Activated CD4-positive, alpha-beta T cell treated with anti-CD3 and anti-CD28 coated beads for 1 hour (primary cell): ENCODE measurements at places on chromosomes 5 and 9.
A peak's percentile ranks its signal among the peaks of the same experiment; 100 is the strongest.

DNA sequence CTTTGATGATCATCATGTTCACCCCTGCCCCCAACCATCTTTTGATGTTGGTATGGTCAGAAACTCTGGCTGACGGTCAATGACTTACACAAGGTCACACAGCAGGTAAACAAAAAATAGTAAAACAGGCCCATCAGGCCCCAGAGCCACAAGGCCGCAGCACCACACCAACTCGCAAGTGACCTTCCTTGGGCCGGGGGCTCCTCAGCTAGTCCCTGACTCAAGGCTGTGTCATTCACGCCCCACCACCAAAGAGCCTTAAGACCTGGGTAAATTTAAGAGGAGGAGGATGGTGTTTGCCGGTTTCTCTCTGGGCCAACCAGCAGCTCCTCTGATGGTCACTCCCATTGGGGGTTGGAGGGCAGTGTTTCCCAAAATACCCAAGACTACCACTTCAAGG is 55.8 kb downstream of the PSMB7 start:
- no peak for DNase-seq

- DNase-seq, result peak; percentile 10
Observed at GRCh38 chr5:72611118-72611730, 104.0 kb upstream of the ZNF366 start.

- no peak for DNase-seq
Observed at GRCh38 chr9:115107701-115108100, 10.3 kb downstream of the TNC start.

DNA sequence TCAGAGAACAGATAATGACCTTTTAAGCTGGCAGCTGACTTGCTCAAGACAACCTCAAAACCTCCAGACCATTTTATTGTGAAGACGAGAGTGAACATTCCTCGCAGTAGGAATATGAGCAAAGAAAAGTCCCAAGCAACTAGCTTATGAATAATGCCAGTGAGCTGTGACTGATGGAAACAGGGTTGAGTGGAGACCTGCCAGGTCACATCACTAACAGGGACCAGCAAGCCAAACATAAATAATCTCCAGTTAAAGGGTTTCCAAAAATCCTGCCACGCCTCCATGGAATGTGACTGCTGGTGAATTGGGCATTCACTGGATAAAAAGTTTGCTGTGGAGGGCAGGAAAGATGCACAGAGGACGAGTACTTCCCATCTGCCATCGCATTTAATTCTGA is 185.4 kb downstream of the CRB2 start:
- no peak for DNase-seq

DNA sequence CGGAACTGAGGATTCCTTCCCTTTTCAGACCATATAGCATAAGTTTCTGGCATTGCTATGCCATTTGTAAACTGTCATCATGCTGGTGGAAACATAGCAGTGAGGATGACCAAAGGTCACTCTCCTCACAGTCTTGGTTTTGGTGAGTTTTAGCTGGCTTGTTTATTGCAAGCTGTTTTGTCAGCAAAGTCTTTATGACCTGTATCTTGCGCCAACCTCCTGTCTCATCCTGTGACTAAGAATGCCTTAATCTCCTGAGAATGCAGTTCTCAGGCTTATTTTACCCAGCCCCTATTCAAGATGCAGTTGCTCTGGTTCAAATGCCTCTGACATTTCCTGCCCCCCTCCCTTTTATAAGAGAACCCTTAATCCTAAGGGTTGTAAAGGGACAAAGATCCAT is 26.7 kb upstream of the GRIA1 start:
- no peak for DNase-seq

GRCh38 chr9:1528456-1528855 is 478.3 kb downstream of the DMRT2 start:
- DNase-seq, result no peak

DNA sequence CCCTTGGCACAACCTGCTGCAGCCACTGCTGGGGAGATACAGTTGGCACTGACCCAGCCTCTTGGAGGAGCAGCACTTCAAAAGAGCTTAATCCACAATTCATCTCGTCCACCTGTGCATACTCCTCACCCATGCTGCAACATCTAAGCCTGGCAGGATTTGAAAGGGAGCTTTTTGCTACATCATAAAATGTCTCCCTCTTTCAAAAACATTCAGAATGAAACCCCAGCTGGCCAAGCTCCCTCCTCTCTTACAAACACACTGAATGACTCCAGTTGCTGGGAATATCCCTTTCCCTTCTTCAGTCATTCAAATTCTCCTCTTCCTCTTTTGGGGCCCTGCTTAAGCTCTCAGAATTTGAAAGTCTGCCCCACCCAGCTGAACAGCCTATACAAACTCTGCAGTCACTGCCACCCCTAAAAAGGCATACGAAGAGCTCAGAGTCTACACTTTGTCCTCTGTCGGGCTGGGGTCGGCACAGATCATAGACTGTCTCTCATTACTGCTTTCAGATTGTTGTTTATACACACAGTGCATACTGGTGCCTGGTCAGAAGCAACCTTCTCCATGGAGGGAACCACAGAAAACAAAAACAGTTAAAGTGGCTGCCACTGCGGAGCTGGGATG is 8.8 kb upstream of the C5orf15 start:
- no peak for DNase-seq

- no peak for DNase-seq
Observed at GRCh38 chr5:133385346-133385745, 227.0 kb downstream of the FSTL4 start.

GRCh38 chr5:36664766-36665165 is 58.4 kb downstream of the SLC1A3 start:
- DNase-seq, result no peak

- no peak for DNase-seq
Observed at GRCh38 chr9:18703151-18703900, 229.4 kb downstream of the ADAMTSL1 start.

- no peak for DNase-seq
Observed at GRCh38 chr9:116251366-116251765, 97.8 kb downstream of the PAPPA start.

- DNase-seq, result no peak
Observed at GRCh38 chr9:18585996-18586395, 112.0 kb downstream of the ADAMTSL1 start.

DNA sequence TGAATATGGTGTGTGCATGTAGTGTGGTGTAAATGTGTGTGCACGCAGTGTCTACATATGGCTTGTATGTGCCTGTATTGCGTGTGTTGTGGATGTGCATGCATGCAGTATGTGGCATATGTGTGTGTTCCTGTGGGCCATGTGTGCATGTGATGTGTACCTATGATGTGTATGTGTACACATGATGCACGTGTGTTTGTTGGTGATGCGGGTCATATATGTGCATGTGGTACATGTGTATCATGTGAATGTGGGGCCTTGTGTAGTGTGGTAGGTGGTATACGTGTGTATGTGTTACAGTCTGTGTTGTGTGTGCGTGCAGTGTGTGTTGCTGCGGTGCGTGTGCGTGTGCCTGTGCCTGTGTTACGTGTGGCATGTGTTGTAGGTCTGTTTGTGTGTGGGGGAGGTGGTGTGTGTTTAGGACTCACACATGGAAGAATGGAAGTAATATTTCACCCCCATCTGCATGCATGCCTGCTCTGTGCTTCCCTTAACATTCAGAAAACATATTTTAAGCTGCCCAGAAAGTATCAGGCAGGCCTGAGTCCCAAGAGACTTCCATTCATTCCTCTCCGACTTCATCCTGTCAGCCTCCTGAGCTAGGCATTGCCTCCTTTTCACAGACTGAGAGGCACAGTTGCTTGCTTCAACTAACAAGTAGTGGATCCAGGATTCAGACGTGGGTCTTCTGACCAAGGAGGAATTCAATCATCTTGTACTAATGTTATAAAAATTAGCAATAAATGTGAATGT is 55.4 kb upstream of the RUFY1 start:
- DNase-seq, result no peak

GRCh38 chr5:136064510-136064909 is 35.7 kb downstream of the TGFBI start:
- DNase-seq, result no peak

- no peak for DNase-seq
Observed at GRCh38 chr5:95925378-95925744, 36.3 kb downstream of the ELL2 start.

DNA sequence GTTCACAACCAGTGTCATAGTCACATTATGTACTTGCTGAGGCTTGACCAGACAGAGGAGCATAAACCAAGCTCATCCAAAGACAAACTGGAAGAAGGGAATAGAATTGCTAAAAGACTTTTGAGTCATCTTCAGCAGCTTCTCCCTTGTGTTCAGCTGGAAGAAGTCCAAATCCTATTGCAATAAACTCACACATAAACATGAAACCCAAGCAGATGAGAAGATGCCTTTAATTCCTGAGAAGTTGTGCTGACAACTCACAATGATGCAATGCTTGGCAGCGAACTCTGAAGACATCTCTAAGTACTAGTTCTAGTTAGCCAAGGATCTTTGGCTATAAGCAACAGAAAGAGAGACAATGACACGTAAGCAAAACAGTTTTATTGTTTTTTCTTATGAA is 642.1 kb downstream of the KCTD16 start:
- no peak for DNase-seq

DNA sequence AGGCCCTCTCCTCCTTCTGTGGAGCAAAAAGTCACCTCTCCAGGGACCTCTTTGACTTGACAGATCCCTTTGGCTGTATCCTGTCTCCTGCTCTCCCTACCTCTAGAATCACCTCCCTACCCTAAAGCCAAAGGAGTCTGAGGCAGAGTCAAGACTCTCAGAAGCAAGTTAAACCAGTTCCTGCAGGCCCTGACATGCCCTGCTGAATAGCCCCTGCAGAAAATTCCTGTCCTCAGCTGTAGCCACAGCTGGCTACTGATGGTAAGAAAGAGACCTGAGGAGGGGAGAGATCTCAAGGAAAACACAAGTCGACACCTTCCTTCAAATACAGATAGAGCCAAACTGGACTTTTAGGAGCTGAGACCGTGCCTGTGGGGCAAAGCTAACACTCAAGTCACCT is 23.7 kb upstream of the UBAP2 start:
- DNase-seq, result no peak

- DNase-seq, result no peak
Observed at GRCh38 chr5:160152287-160152686, 33.0 kb upstream of the PWWP2A start.

GRCh38 chr9:112437406-112437805 is 49.2 kb upstream of the KIAA1958 start:
- DNase-seq, result no peak

- DNase-seq, result no peak
Observed at GRCh38 chr9:75810063-75810462, 80.4 kb upstream of the PCSK5 start.
